ENCODE measurements at places on chromosomes 16 and 17.

GRCh38 chr16:11705311-11706025, 37.2 kb downstream of the TXNDC11 start:
- DNase-seq: no peak

- no peak for DNase-seq
These were observed 38.5 kb downstream of the MSI2 start for GRCh38 chr17:57294629-57295501.

DNA sequence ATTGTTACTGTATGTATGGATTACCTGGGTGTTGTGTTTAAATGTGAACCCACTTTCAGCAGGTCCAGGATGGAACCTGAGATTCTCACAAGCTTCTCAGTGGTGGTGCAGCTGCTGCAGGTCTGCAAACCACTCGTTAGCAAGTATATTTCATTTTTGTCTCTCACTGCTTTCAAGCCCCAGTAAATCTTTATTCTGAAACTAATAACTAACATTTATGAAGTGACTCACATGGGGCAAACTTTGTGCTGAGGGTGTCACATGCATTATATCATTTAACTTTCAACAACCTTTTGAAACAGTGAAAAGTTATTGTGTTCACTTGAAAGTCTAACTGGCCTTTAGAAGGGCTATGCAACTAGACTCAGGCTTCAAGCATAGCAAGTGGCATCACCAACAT, 98.9 kb upstream of the DYNLRB2 start:
- no peak for DNase-seq

DNA sequence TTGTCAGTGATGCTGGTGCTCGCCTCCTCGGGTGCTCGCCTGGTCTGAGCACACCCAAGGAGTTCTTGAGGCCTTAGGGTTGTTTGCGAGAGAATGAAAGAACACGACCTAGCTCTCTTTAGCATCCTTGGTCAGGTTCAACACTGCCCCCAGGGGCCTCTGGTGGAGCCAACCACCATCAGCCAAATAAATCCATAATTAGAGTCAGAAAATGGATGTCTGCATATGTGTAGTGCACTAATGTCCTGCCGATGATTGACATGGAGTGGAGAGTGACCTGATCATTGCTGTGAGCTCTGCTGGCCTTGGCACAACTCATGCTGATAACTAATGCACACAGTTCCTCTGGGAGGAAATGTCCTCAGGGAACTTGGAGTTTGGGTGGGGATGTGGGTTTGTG, 8.2 kb upstream of the STH start:
- no peak for DNase-seq

GRCh38 chr17:7363311-7363710, 8.4 kb downstream of the TMEM95 start:
- no peak for DNase-seq

DNA sequence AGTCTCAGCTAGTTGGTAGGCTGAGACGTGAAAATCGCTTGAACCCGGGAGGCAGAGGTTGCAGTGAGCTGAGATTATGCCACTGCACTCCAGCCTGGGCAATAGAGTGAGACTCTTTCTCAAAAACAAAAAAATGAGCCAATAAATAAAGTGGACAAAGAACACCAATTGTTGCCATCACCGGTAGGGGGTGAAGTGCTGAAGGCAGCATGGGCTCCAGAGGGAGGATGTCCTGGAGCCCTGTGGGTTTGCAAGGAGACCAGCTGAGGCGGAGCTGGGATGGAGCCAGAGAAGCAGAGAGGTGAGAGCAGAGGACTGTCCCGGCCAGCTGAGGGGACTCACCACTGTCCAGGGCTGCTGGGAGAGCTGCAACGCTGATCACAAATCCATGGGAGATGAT, 13.8 kb downstream of the CHST6 start:
- no peak for DNase-seq

GRCh38 chr17:66733759-66734158, 101.2 kb upstream of the CACNG5 start:
- DNase-seq: no peak

GRCh38 chr17:78808163-78808562, 26.1 kb upstream of the CYTH1 start:
- no peak for DNase-seq

GRCh38 chr16:57607676-57608461, 20.6 kb upstream of the ADGRG1 start:
- no peak for DNase-seq

DNA sequence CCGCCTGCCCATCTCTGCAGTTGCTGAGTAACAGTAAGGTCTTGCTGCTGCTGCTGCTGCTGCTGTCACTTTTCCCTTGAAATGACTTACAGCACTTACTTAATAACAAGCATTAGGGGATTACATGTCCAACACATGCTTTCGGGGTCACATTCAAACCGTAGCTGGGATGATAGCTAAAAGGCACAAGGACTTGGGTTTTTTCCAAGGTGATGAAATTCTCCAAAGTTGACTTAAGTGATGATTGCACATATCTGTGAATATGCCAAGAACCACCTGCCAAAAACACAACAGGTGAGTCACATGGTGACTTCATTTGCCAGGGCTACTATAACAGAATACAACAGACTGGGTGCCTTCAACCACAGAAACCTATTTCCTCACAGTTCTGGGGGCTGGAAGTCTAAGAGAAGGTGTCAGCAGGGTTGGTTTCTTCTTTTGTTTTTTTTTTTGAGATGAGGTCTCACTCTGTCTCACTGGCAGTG, 121.9 kb upstream of the TNRC6C start:
- no peak for DNase-seq

DNA sequence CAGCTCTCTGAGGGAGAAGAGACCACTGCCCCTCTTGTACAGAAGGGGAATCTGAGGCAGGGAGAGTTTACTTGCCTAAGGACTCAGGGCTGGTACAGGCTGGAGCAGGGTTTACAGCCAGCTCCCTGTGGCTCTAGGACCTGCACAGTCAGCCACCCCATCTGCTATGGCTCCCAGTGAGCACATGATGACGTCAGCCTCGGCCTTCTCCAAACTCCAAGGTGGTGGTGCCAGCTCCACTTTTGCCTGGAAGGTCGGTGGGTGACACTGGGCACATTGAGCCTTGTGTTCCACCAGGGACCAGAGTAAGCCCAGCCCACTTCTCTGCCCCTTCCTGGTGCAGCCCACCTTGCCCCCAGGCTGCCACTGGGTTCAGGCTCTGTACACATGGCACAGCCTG, 202.2 kb downstream of the ENGASE start:
- no peak for DNase-seq

DNA sequence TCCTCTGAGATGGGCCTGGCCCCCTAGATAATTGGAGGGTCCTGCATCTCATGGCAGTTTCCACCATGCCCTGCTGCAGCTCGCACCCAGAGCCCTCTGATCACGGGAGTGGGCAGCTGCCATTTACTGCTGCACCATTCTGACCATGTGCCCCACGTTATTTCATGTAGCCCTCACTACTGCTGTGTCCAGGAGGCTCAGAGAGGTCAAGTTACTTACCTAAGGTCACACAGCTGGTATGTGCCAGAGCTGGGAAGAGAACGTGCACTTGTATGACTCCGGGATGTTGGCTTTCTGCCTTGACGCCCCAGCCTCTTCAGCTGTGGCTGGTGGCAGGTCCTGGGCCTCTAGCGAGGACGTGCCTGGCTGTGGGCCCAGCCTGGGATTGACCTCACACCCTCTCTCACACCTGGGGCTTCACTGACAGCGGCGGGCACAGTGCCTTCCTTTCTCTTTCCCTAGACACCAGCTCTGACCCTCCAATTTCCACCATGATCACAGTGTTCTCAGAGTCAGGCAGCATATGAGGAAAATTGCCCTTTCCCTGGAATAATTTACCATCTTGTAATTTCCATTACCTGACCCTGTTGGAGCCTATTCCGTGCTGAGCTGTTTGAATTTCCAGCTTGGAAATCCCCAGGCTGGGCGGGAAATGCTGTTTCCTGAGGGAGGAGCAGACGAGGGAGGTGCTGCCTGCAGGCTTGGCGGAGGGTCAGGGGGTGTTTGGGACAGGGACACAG, 18.5 kb upstream of the DOC2B start:
- DNase-seq: no peak

DNA sequence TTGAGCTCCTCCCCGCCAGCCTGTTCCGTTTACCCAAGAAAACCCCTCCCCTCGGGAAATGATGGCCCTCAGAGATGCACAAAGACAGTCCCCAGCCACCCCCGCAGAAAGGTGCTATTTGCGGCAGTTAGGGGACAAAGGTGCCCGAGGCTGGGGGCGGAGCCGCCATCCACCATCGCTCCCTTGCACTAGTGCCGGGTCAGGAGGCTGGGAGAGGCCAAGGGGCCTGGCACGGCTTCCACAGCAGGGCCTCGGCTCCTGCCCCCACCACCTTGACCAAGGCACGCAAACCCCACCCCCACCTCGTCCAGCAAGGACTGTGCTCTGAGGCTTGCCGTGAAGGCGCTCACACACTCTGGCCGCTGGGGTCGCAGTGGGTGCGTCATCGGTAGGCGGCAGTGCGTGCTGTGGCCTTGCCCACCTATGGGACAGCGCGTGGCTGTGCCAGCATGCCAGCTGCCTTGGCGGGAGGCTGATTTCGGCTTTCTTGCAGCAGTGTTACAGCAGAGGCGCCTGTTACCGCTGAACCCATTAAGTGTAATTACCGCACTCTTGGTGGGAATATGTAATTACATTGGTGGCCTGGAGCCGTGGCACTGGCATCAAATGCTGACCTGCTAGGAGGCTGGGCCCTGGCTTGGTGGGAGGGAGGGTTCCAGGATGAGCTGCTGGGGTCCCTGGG, 31.8 kb downstream of the TPSG1 start:
- DNase-seq: no peak

- no peak for DNase-seq
These were observed 612.3 kb upstream of the EEF2KMT start for GRCh38 chr16:5709889-5710288.

GRCh38 chr17:80703142-80703478, 158.5 kb downstream of the RPTOR start:
- no peak for DNase-seq

- DNase-seq: no peak
These were observed 16.5 kb downstream of the CD300LB start for GRCh38 chr17:74514632-74515334.

DNA sequence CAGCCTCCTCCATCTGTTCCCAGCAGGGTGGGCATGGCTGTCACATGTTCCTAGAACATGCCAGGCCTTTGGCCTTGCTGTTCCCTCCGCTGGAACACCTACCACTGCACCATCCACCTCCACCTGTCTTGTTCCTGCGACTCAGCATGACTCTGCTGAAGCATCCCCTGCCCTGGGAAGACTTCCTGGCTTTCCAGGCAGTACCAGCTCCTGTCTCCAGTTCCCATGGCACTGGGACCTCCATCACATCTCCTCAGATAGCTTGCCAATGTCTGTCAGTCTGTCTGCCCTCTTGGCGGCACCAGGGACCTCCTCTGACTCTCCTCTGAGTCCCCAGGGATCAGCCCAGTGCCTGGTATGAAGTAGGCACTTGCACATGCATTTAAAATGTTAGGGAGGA, 15.7 kb downstream of the PDP2 start:
- no peak for DNase-seq

DNA sequence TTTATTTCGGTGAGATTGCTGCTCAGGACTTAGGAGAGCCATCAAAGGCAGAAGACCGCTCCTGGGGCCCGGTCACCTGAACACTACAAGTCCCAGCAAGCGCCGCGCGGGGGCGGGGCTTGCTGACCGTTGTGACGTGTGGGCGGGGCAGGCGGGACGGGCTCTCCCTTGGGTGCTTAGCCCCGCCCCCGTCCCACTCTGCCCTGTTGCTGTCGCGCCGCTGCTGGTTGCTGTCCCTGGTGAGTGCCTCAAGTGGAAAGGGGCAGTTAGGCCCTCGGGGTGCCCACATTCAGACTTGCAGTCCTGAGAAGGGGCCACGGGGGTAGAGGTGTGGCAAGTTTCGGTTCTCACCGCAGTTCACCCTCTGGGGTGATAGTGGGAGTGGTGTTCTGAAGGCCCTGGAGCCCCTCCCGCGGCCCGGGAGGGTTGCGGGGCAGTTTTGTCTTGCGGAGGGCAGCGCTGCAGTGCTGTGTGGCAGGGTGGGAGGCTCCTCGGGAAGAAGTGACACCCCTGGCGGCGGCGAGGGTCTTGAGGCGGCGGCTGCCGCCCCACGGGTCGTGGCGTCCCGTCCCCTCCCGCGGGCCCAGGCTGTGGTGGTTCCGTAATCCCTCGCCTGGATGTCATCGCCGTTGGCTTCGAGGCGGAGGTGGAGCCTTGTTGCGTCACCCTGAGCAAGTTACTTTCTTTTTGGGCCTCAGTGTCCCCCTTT, at the start of gene CALCOCO2:
TSS of gene CALCOCO2 (plus strand) at position 196 of the 709 bp plus-strand sequence. CDS start 10,673 bp downstream, outside the sequence.
- peak; percentile 81 for DNase-seq

DNA sequence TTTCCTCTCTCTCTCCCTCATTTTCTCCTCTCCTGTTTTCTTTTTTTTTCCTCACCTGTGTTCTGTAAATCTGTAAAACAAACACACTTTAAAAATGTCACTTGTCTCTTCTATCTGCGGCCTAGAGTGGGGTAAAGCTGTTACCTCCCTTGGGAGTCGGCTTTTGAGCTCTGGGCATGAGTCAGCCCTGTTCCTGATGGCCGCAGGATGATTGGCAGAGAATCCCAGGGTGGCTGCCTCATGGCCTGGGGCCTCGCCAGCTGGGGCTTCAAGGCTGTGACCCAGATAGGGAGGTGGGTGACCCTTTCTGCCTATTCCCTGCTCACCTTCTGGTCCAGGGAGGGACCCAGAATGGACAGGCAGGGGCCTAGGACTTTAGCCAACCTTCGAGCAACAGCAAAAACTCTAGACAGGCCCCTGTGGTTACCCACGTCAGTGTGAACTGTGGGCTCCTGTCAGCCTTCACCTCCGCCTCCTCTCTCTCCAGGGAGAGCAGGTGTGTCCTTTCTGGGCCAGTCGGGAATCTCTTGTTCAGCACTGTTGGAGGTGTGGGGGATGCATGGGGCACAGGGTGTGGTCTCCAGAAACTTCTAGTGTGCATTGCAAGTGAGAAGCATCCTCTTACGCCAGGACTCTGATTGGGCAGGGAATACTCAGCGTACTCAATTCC, 87.4 kb downstream of the RAP1GAP2 start:
- DNase-seq: no peak

GRCh38 chr17:17950806-17951205, 21.4 kb downstream of the TOM1L2 start:
- DNase-seq: no peak

GRCh38 chr17:77033892-77034404, 106.8 kb upstream of the SEC14L1 start:
- no peak for DNase-seq

- no peak for DNase-seq
These were observed 52.7 kb upstream of the FOXF1 start for GRCh38 chr16:86457501-86458148.

DNA sequence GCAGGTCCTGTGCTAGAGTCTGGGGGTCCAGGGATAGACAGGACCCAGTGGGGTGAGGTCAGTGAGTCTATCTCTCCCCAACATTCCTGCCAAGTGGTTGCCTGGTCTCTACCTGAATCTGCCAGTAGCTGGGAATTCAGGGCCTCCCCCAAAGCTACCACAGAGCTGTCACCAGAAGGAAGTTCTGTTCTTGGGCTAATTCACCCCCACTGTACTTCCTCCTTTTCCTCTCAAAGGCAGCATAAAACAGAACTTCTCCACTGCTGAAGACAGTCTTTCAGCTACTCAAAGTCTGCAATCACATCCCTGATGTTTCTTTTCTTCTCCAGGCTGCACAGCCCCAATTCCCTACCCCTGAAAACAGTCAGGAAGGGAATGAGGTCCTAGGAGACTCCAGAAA, 8.7 kb downstream of the CAMTA2 start:
- no peak for DNase-seq
